ENCODE measurements at places on chromosomes 16 and 17. TPM values are rescaled to one million over a fixed set of nuclear protein-coding genes. Genes with fewer than 3 reads are reported as not detected.

GRCh38 chr16:74926805-74927204 lies 58.1 kb downstream of the WDR59 start:
- H3K4me3 ChIP-seq = no peak overlapping the region
- H3K27ac ChIP-seq = no peak overlapping the region
- H3K27me3 ChIP-seq = no peaks in the 10 kb centered on the region
- peaks cover 8% of the 10 kb centered on the region for H3K36me3 ChIP-seq
- peaks cover 4% of the 10 kb centered on the region for H3K4me1 ChIP-seq

DNA sequence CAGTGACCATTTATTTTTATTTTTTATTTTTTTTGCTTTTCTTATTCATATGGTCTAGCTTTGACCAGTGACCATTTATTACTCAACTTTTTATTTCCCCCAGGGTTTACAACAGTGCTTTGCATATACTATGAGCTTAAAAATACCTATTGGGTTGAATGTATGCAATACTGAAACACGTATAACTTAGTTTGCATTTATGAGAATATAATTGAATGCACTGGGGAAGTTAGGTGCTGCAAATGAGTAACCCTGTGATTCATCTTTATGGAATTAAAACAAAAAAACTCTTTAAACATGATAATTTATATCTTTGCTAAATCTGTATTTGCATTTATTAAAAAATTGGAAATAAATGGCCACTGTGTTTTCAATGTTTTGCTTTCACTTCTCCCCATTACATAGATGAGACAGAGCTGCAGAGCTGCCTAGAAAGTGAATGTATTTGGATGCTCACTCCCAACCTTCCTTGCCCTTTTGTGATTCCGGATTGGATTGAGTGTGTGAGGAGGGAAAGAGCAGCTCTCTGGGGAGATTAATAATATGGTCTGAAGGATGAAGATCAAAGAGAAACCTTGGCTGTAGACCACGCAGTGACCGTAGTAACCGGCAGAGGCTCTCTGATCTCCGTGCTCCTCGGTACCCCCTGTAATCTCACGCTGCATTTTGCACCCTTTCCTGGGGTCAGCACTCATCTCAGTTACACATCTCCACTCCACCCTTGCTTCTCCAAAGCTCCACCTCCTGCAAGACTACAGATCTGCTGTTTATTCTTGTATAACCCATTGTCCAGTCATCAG lies 14.3 kb downstream of the TMEM100 start:
- H3K4me1 ChIP-seq = peaks cover 3% of the 10 kb centered on the region
- DNase-seq = no peak
- peaks cover 68% of the 10 kb centered on the region for H3K27me3 ChIP-seq
- no peak overlapping the region for H3K27ac ChIP-seq
- no peaks in the 10 kb centered on the region for H3K36me3 ChIP-seq

DNA sequence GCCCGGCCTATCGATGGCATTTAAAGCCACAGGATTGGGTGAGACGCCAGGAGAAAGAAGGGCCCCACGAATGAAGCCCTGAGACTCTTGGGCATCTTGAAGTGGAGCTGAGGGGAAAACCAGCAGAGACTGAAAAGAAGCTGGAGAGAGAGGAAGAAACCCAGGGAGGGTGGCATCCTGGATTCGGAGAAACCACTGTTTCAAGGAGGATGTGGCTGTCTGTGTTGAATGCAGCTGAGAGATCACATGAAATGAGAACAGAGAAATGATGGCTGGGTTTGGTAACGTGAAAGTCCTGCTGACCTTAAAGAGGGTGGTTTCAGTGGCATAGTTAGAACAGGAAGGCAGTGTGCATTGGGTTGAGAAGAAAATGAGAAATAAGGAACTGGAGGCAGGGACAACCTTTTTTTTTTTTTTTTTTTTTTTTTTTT lies 3.8 kb downstream of the TNFSF12 start:
- no peak for DNase-seq
- peak overlapping the region; percentile 94 for H3K27ac ChIP-seq
- H3K36me3 ChIP-seq = peaks cover 7% of the 10 kb centered on the region
- H3K4me1 ChIP-seq = peaks cover 64% of the 10 kb centered on the region
- H3K4me3 ChIP-seq = peak overlapping the region; percentile 93
- H3K27me3 ChIP-seq = no peaks in the 10 kb centered on the region

GRCh38 chr17:8289103-8289397 lies 580 bp downstream of the RANGRF start:
- peak overlapping the region; percentile 94 for H3K4me3 ChIP-seq
- no peaks in the 10 kb centered on the region for H3K36me3 ChIP-seq
- peak overlapping the region; percentile 94 for H3K27ac ChIP-seq
- H3K27me3 ChIP-seq = no peaks in the 10 kb centered on the region
- peaks cover 30% of the 10 kb centered on the region for H3K4me1 ChIP-seq

DNA sequence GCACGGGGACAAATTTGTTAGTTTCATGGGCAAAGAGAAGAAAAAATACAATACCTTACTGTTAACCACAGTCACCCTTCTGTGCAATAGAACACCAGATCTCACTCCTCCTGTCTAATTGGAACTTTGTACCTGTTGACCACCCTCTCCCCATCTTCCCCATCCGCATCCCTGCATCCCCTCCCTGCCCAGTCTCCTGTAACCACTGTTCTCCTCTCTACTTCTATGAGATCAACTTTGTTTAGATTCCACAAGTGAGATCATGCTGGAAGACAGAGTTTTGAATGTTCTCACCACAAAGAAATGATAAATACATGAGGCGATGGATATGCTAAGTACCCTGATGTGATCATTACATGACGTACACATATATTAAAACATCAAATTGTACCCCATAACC lies 47.7 kb downstream of the CLEC16A start:
- H3K27ac ChIP-seq = no peak overlapping the region
- no peak for DNase-seq
- no peaks in the 10 kb centered on the region for H3K27me3 ChIP-seq
- H3K4me3 ChIP-seq = no peak overlapping the region

- H3K36me3 ChIP-seq = no peaks in the 10 kb centered on the region
- H3K27me3 ChIP-seq = no peaks in the 10 kb centered on the region
- no peak overlapping the region for H3K27ac ChIP-seq
- DNase-seq = no peak
- no peaks in the 10 kb centered on the region for H3K4me1 ChIP-seq
- no peak overlapping the region for H3K4me3 ChIP-seq
These were observed 679.7 kb upstream of the SOX9 start for GRCh38 chr17:71441098-71441497.

DNA sequence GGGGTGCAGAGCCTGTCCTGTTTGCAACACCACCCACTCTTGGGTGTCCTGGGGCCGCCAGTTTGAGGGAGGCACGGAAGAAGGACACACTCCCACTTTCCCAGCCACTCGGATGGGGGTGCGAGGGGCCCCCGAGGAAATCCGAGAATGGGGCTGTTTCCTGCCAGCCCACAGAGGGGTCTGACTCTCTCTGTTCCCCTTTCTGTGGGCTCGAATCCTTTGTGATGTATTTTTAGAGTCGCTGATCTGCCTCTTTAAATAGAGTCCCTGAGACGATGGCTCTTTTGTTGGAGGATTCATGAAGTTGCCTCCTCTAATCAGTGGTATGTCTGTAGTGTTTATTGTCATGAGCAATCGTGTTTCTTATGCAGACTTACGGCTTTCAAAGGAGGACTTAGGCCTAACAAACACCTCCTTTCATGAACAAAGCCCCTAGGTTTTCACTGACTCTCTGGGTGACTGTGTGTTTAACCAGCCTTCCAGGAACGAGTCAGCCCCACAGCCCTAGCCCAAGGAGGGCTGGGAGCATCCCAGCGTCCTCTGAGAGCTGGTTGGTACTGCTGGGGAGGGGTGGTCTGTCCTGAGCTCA lies 29.1 kb downstream of the CIBAR2 start:
- peaks cover 3% of the 10 kb centered on the region for H3K36me3 ChIP-seq
- no peaks in the 10 kb centered on the region for H3K4me1 ChIP-seq
- no peak for DNase-seq

GRCh38 chr16:72996291-72997062 lies 51.5 kb downstream of the ZFHX3 start:
- H3K36me3 ChIP-seq = no peaks in the 10 kb centered on the region
- no peaks in the 10 kb centered on the region for H3K27me3 ChIP-seq
- DNase-seq = no peak
- no peak overlapping the region for H3K4me3 ChIP-seq

DNA sequence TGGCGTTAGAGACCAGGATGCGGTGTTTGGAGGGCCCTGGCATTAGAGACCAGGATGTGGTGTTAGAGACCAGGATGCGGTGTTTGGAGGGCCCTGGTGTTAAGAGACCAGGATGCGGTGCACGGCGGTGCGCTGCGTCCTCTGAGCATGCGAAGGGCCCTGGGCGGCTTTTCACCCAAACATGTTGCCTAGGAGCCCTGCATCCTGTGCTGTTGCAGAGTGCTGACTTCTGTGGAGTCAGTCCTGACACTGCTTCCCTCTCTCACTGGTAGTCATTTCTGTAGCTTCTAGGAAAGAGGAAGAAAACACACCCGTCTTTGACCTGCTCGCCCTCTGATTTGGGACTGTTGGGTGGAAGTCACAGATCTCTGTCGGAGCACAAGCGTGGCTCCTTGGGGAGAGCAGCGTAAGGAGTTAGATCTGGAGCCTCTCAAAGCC lies 141.2 kb downstream of the LAT start:
- peaks cover 9% of the 10 kb centered on the region for H3K4me1 ChIP-seq
- H3K36me3 ChIP-seq = peaks cover 3% of the 10 kb centered on the region
- H3K4me3 ChIP-seq = no peak overlapping the region
- peak overlapping the region; percentile 49 for H3K27ac ChIP-seq
- no peaks in the 10 kb centered on the region for H3K27me3 ChIP-seq

- no peak for DNase-seq
- H3K4me3 ChIP-seq = no peak overlapping the region
- H3K36me3 ChIP-seq = no peaks in the 10 kb centered on the region
- no peak overlapping the region for H3K27ac ChIP-seq
These were observed 72.7 kb upstream of the MYOCD start for GRCh38 chr17:12592941-12593340.

DNA sequence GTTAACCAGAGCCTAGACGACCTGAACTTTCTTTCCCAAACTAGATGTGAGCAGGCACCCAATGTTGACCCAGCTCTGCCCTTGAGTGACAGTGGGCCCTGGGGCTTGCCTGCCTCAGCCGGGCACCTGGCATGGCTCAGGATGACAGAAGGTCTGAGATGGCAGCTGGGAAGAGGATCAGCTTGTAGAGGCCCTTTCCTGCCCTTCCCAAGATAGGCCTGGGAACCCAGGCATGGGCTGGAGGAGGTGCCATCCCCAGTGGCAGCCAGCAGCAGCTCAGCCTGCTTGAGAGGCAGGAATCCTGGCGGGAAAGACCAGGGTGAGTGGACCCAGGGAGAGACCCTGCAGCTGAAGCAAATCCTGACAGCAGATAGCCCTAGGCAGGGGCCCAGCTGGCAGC lies 59.1 kb downstream of the PIPOX start:
- H3K36me3 ChIP-seq = peaks cover 25% of the 10 kb centered on the region
- peak overlapping the region; percentile 67 for H3K27ac ChIP-seq
- DNase-seq = no peak

GRCh38 chr17:77654850-77655249 lies 303.7 kb upstream of the TNRC6C start:
- H3K36me3 ChIP-seq = no peaks in the 10 kb centered on the region
- no peak overlapping the region for H3K4me3 ChIP-seq
- no peak for DNase-seq
- H3K4me1 ChIP-seq = peaks cover 7% of the 10 kb centered on the region
- no peak overlapping the region for H3K27ac ChIP-seq
- peaks cover 19% of the 10 kb centered on the region for H3K27me3 ChIP-seq

GRCh38 chr17:72381597-72382397 lies 261.0 kb downstream of the SOX9 start:
- peaks cover 32% of the 10 kb centered on the region for H3K27me3 ChIP-seq
- no peak overlapping the region for H3K27ac ChIP-seq
- H3K4me1 ChIP-seq = no peaks in the 10 kb centered on the region
- DNase-seq = no peak
- H3K4me3 ChIP-seq = no peak overlapping the region

GRCh38 chr17:61015966-61016365 lies 338.3 kb downstream of the BCAS3 start:
- H3K36me3 ChIP-seq = peaks cover 3% of the 10 kb centered on the region
- H3K27ac ChIP-seq = no peak overlapping the region
- H3K4me1 ChIP-seq = no peaks in the 10 kb centered on the region
- no peak overlapping the region for H3K4me3 ChIP-seq
- no peak for DNase-seq
- H3K27me3 ChIP-seq = no peaks in the 10 kb centered on the region

GRCh38 chr17:77193653-77194052 lies 52.9 kb downstream of the SEC14L1 start:
- peaks cover 16% of the 10 kb centered on the region for H3K4me1 ChIP-seq
- no peak for DNase-seq
- H3K4me3 ChIP-seq = no peak overlapping the region
- H3K27me3 ChIP-seq = no peaks in the 10 kb centered on the region
- no peak overlapping the region for H3K27ac ChIP-seq

GRCh38 chr16:11341371-11341770 lies 3.9 kb upstream of the RMI2 start:
- H3K4me3 ChIP-seq = no peak overlapping the region
- no peak for DNase-seq
- no peaks in the 10 kb centered on the region for H3K27me3 ChIP-seq
- no peak overlapping the region for H3K27ac ChIP-seq
- no peaks in the 10 kb centered on the region for H3K36me3 ChIP-seq

GRCh38 chr17:19012171-19013080 lies 7.9 kb upstream of the FAM83G start:
- H3K36me3 ChIP-seq = no peaks in the 10 kb centered on the region
- H3K27ac ChIP-seq = no peak overlapping the region
- H3K27me3 ChIP-seq = peaks cover 7% of the 10 kb centered on the region

DNA sequence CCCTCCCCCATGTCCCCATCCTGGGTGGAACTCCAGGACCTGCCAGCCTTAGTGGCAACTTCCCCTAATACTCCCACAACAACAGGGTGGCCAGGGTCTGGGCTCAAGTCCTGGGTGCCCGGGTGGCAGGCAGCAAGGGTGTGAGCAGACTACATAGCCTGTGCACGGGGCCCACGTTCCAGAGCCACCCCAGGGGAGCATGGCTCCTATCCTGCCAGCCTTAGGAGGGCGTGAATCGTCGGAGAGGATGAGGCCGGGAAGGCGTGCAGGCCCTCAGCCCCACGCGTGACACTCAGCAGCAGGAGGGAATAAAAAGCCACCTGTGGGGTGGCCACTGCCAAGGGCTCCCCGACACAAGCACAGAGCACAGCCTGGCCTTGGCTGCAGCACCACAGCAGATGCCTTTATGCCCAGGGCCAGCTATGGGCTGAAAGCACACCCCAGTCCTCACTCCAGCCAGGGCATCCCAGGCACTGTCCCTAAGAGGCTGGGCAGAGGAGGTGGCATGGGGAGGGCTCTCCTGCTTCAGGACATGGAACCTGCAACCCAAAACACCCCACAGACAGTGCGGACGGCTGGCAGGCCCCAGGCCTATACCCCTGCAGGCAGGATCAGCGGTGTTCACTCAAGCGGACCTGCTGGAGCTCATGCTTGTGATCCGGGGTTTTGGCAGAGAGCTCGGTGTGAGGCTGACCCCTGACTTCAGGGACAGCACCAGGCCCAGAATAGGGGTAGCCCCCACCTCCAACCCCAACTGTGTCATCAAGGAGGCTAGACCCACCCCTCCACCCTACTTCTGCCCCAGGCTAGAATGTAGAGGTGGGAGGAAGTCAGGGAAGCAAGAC lies 2.7 kb downstream of the BCAR1 start:
- peaks cover 34% of the 10 kb centered on the region for H3K27me3 ChIP-seq
- peaks cover 17% of the 10 kb centered on the region for H3K4me1 ChIP-seq
- DNase-seq = no peak
- H3K36me3 ChIP-seq = no peaks in the 10 kb centered on the region
- no peak overlapping the region for H3K27ac ChIP-seq
- no peak overlapping the region for H3K4me3 ChIP-seq

Gene CES3
- total RNA-seq = 1.3 TPM

Gene CNTNAP1
- total RNA-seq = 6.9 TPM

Gene IL17C
- total RNA-seq = 0.86 TPM

Gene TP53TG3F
- total RNA-seq = not detected

Gene MTHFSD
- 13.1 TPM for total RNA-seq

Gene SLC5A10
- total RNA-seq = not detected

Gene KRTAP17-1
- not detected for total RNA-seq

Gene CCL15
- total RNA-seq = not detected

Gene PDIA2
- total RNA-seq = 0.99 TPM

Measured in T-helper 17 cell (primary cell).